ENCODE measurements at places on chromosomes 7 and 10.

GRCh38 chr10:69910561-69910960 is 108.9 kb downstream of the COL13A1 start:
- no peak for DNase-seq

DNA sequence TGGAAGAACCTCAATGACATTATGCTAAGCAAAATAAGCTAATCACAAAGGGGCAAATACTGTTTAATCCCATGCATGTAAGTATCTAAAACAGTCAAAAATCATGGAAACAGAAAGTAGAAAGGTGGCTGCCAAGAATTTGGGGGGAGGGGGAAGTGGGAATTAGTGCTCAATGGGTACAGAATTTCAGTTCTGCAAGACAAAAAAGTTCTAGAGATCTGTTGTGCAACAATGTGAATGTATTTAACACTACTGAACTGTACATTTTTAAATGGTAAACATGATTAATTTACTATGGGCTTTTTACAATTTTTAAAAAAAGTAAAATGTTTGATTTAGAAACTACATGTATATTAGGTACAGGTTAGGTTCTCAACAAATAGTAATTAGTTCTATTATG is 11.9 kb downstream of the EZH2 start:
- no peak for DNase-seq

GRCh38 chr10:70255329-70256299 is 22.4 kb upstream of the PPA1 start:
- no peak for DNase-seq

DNA sequence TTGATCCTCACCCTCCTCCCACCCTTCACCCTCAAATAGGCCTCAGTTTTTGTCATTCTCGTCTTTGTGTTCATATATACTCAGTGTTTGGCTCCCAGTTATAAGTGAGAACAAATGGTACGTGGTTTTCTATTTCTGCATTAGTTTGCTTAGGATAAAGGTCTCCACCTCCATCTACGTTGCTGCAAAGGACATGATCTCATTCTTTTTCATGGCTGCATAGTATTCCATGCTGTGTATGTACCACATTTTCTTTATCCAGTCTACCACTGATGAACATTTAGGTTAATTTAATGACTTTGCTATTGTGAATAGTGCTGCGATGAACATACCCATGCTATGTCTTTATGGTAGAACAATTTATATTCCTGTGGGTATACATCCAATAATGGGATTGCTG is 91.2 kb downstream of the PLPP4 start:
- no peak for DNase-seq

DNA sequence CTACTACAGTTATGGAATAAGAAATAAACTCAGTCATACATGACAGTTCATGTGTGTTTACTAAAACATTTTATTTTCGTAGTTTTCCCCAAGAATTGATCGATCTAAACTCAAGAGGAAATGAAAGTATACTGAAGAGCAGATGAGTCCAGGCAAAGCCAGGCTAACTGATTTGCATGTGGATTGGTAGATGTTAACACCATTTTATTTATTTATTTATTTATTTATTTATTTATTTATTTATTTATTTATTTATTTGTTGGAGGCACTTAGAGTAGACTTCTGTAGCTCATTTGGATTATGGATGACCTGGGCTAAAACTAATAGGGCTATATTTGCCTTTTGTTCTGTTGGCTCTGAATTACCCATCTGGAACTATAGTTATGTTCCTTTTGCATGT is 68.5 kb upstream of the DKK1 start:
- no peak for DNase-seq

GRCh38 chr10:128097783-128098182 is 28.4 kb downstream of the MKI67 start:
- no peak for DNase-seq

GRCh38 chr10:111130471-111130870 is 53.6 kb downstream of the ADRA2A start:
- DNase-seq: no peak

DNA sequence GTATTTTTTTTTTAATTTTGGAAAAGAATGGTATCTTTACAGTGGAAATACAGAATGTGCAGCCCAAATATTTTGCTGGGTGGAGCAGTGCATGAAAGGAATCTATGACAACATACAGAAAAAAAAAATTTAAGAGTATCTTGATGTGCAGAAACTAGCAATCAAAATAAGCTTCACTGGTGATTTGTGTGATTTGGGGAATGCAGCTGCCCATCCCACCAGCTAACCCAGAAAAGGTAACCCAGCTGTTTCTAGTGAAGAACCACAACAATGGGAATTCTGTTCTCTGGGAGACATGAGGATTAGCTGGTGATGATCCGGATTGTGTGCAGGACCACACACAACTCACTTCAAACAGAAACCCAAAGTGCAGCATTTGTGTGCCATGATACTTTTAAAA is 375.5 kb downstream of the SEMA3D start:
- no peak for DNase-seq
